ENCODE measurements at places on chromosomes 2 and 18.

- DNase-seq: no peak
These were observed 298.5 kb downstream of the PIEZO2 start for GRCh38 chr18:10850840-10851239.

- no peak for DNase-seq
These were observed 53.6 kb downstream of the FAM228A start for GRCh38 chr2:24228470-24228869.

DNA sequence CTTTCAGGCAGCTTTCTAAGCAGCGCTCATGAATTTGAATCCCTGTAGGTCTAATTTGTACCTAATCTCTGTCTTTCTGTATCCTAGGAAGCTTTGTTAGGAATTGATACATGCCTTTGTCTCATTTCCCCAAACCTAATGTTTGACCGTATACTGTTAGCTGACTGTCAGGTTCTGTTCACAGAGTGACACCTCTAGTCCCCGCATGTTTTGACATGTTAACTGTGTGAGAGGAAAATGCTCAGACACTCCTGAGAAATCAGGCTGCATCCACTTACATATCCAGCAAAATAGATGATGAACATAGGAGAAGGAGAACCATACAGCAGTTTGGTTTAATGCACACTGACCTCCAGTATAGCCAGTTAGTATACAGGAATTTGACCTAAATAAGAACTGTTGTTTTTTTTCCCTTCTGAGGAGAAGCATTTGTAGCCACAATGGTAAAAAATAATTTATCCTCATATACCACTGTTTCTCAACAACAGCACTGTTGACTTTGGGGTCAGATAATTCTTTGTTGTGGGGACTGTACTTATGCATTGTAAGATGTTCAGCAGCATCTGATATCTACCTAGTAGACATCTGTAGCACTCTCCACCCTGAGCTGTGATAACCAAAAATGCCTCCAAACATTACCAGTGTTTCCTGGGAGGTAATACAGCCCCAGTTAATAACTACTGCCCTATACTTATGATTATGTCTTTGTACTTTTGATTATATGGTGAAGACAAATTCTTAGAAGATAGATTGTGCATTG is 130.9 kb downstream of the NCOA1 start:
- DNase-seq: no peak

GRCh38 chr2:136497709-136498108 is 267.6 kb upstream of the THSD7B start:
- DNase-seq: no peak

- no peak for DNase-seq
These were observed 78.0 kb upstream of the HNMT start for GRCh38 chr2:137886083-137886831.

DNA sequence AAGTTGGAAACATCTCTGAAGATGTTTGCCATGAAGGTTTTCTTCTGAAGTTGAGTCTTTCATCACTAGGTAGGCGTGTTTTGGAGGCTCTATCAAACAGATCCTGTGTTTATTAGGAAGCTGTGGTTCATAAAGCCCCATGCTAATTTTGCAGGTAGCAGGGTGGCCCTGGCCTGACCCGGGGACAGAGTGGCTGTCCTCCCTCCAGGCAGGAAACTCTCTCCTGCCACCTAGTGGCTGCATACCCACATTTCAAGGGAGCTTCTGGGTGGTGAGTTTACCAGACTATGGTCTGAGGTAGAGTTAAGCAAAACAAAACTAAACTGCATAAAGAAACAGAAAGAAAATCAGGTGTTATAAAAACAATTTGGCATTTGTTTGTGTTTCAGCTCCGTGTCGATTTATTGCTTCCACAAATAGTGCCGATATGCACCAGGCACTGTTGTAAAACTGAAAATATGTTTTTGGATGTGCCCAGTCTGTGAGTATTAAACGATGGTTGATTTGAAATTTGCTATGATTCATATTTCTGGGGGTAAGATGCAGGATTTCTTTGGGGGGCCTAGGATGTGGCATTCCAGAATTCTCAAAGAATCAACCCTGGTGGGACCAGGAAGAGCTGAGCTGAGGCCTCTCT is 26.0 kb upstream of the IL37 start:
- DNase-seq: no peak

GRCh38 chr2:44952806-44953498 is 11.4 kb downstream of the SIX3 start:
- DNase-seq: no peak

DNA sequence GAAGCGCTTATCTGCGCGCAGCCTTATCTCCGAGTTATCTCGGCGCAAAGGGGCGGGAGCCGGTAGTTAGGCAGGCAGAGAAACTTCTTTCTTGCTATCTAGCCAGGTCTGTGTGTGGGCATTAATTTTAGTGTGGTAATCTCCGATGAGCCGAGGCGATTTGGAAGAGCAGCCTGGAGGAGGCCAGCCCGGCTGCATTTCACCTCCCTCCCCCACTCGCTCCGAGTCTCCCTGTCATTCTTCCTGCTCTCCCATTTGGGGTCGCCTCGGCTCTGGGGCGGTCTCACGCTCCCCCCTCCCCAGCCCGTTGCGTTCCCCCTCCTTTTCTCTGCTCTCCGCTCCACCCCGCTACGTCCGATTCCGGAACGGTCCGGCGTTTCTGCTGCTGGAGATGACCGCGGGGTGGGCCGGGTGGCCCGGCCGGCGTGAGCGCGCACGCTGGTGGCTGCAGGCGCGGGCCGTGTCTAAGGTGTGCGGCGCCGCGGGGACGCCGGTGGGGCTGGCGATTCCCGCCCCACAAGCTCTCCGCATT is 566 bp downstream of the GATA6 start:
- DNase-seq: no peak

DNA sequence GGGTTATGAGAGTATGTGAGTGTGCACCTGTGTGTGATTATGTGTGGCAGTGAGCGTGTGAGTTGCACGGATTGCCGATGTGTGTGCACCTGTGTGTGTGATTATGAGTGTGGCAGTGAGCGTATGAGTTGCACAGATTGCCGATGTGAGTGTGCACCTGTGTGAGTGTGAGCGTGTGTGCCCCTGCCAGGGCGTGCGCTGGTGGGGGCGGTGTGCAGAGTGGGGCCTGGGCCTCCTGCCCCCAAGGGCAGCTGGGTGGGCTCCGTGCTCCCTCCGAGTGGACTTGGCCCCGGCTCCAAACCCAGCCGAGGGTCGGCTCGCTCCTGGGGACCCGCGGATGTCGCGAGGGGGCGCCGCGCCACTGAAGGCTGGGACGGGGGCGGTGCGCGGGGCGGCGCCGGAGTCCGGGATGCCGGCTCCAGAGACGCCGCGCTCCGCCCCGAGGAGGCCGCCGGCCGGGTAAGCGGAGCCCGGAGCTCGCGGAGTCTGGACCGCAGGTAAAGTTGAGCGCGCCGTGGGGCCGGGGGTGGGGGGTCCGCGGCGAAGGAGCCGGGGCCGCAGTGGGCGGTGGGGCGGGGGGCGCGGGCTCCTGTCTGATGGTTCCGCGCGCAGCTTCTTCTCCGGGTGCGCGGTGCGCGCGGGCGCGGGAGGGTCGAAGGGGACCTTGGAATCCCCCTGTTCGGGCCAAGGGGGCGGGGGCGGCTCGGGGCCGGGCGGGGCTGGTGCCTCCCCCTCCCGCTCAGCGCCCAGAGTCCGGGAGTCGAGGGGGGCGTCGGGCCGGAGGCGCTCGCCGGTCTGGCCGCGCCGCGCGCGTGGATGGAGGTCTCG is at the start of gene KCNG2:
Gene KCNG2, plus strand, starts transcription at position 421 of the 828 bp plus-strand sequence. CDS start 65,730 bp downstream, outside the sequence.
- DNase-seq: no peak

- DNase-seq: peak; percentile 84
These were observed 139.2 kb downstream of the LAMA3 start for GRCh38 chr18:23828426-23828825.

GRCh38 chr2:168220965-168221819 is 26.2 kb downstream of the STK39 start:
- DNase-seq: no peak

- no peak for DNase-seq
These were observed 4.5 kb downstream of the TIMM21 start for GRCh38 chr18:74152857-74153256.

DNA sequence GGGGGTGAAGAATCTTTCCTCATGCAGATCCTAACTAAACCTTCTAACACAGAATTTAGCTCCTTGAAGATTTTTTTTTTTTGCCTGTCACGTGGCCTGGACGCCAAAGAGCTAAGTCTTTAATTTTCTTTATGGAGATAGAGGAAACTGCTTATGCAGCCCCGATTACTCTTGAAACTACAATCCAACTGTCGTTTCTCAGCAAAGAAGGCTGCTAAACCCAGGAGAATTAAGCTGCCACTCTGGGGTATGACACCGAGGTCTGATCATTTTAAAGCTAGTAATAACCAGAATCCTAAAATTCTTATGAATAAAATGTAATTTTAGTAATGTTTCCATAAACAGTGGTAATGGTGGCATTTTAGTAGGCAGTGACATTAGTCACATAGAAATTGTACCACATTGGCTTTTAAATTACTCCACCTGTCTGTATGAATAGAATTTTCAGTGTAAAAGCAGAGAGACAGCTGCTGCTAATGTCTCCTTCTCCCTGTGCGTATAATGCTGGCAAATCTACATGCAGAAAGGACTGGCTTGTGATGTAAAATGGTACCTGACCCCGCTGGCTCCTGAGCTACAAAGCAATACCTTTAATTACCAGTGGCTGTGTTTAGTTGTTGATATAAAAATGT is 86.5 kb downstream of the MEIS1 start:
- no peak for DNase-seq

Measured in astrocyte of the spinal cord (primary cell).